ENCODE measurements at places on chromosomes 2 and 18.

DNA sequence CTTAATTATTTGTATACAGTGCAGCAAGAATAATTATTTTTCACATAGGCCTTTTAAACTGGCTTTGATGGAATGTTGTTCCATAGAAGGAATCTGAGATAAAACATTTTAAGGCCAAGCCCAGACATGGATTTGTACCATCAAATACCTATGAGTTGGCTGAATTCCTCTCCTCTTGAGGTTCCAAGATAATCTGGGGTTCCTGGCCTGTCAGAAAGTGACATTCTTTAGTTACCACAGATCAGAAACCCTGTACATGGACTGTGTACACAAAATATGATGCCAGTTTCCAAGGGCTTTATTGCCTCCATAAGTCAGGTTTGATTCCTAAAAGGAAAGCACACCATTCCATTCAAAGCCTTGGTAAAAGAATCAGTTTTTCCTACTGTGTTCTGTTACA lies 1256.7 kb upstream of the NRXN1 start:
- DNase-seq = no peak

DNA sequence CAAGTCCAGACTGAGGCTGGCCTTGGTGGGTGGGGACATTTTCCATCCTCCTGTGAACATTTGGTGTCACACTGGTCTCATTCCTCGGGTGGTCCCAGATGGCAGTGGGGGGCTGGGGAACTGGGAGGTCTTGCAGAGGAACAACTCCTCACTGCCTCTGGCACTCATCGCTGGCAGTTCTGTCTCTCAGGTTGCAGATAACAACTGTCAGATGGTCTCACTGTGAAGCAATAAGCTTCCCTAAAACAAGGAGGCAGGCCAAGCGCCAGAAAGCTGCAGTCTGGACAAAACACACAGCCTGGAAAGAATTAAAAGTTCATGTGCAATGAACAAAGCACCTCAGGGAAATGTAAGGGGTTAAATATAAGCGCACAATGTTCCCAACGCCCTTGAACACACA lies 78.1 kb downstream of the IRS1 start:
- no peak for DNase-seq

DNA sequence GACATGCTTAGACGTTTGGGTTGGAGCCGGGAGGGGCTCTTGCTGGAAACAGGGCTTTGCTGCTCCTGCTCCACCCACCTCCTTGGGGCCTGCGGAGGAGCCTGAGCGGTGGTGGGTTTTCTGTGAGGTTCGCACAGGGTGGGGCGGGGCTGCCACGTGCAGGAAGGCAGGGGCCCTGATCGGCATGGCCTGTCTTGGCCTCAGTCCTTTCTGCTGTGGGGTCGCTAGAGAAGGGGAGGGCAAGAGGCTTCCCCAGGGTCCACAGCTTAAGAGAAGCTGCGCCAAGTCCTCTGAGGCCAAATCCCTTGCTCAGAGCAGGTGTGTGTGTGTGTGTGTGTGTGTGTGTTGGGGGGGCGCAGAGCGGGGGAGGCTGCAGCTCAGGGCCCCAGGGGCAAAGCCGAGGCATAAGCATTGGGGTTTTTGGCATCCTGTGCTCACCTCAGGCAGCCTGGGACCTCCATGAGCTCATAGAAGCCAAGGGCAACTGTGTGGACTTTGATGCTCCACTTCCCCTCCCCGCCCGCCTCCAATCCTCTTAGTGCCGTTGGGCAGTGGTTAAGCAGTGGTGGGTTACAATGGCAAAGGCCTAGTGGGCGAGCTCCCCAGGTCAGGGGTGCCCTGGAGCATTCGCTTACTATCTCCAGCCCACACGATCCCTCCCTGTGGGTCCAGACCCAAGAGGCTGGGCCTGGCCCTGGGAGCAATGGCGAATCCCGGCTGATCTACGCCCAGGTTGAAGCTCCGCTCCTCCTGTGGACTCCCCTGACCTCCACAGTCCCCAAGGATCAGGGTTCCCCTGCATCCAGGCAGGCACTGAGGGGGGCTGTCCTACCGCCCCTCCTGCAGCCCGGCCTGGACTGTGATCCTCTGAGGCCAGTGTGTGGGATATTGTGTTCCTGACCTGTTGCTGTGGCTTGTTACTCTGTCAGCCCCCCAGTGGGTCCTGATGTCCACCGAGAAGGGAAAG lies 28.9 kb downstream of the TOGARAM2 start:
- DNase-seq = no peak

DNA sequence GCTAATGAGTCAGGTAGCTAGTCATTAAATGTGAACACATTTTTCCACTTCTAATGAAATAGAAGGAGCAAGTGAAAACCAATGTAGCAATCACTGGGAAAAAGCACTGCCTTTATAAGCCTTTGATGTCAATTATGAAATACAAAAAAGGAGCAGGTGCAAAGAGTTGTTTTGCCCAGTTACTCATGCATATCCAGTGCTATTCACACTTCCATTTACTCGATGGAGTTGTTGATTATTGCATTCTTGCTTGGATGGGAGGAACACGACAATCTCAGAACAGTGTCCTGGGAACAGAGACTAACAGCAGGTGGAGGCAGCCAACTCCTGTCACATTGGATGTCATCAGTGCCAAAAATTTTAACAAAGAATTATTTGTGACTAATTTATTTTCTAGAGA lies 372.5 kb downstream of the CBLN2 start:
- DNase-seq = no peak

DNA sequence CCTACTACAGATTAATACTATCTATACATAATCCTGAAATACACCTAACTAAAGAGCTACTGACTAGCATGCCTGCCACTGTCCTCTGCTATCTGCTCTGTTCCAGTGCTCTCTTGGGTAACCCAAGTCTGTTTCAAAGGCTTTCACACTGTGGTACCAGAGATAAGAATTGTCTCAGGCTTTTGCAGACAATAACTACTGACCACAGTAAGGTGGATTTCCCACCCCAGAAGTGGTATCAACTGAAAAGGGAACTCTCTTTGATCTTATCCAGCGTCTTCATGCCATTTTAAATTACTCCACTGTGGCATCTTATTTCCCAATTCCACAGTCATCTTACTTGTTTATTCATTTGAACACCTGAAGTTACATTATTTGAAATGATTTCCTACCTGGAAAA lies 190.2 kb downstream of the IKZF2 start:
- DNase-seq = no peak

GRCh38 chr2:134582547-134582899 lies 136.3 kb downstream of the TMEM163 start:
- DNase-seq = no peak

All from stimulated activated CD8-positive, alpha-beta memory T cell treated with anti-CD3 and anti-CD28 coated beads, Interleukin-4, amount 100 ng/mL, for 24 hours (primary cell).